ENCODE measurements at places on chromosomes 4 and X. TPM values are rescaled to one million over a fixed set of nuclear protein-coding genes. Genes with fewer than 3 reads are reported as not detected.

NDST3 gene
- not detected for total RNA-seq

EFHC2 gene
- total RNA-seq = 4.3 TPM

GAB3 gene
- 0.17 TPM for total RNA-seq

GAGE1 gene
- not detected for total RNA-seq

DNA sequence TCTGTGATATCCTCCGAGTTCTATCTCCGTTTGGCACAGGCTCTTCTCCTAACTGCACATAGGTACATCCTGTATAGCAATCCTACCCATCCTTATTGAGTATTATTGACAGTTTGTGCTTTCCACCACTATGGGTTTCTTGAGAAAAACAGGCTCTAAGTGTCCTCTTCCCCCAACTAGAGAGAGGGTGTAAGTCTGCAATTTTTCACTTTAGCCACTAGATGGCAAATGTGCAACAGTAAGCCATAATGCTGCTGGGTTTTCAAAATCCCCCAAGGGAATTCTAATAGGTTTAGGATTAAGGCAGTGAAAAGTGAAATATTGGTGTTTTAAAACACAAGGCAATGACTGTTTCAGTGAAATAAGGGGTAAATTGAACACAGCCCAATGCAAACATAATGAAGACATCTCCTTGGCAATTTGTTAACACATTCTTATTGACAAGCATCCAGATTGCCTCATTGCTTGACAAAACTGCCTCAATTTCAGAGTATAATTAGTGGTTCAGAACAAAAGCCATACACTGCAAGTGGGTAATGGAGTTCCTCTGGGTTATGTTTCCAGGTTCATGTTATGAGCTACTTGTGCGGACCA lies 239.0 kb upstream of the HTR2C start:
- DNase-seq = no peak

DNA sequence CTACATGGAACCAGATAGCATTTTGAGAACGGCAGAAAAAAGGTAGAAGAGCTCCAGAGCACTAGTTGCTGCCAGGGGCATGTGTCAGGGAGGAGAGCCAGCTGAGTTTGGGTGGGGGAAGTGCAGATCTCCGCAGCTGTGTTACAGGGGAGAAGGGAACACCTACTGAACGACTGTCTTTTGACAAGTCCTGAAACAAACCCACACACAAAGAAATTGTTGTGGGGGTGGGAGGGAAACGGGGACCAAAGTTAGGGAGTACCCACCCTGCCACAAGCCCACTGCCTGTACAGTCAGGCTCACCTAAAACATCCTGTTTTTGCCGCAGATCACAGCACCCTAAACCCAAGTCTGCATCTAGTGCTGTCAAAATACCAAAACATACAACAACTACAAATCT lies 55.5 kb downstream of the LEF1 start:
- DNase-seq = no peak

NAP1L2 gene
- not detected for total RNA-seq

TIGD2 gene
- 10.9 TPM for total RNA-seq

CT55 gene
- not detected for total RNA-seq

DNA sequence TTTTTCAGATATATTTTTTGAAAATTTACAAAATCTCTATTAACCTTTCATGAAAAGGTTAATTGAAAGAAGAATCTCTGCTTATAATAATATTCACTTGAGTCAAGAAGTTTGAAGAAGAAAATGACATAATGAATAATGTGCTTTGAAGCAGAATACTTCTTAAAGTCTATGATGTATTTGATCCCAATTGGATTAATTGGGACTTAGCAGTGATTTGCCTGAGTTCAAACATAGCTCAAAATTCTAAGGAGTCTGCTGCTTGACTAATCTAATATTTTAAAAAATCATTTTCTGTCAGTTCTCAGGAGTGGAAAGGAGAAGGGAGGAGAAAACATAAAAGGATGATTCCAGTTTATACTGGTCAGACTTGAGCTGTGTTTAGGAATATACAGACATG lies 1150.4 kb upstream of the INTU start:
- DNase-seq = no peak

GRCh38 chr4:99349338-99349737 lies 3.2 kb downstream of the ADH1C start:
- DNase-seq = no peak

ZFP42 gene
- total RNA-seq = not detected

ARMCX4 gene
- 4.8 TPM for total RNA-seq

- DNase-seq = no peak
These were observed 376 bp downstream of the ABCG2 start for GRCh38 chr4:88158038-88158488.

DNA sequence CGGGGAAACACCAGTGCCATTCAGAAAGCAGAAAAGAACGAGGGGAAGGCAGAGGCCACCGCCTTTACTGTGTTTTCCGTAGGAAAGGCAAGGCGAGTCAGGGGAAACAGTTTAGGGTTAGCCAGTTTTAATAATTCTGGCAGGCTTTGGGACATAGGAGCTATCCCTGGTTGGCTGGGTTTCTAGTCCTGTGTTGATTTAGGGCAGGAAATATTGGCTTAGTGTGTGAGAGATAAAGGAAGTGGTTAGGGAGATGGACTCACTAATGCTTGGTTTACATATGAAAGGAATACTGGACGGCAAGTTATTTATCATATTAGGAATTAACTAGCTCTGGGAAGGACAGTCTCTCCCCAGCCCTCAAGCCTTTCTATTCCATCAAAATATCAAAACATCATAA lies 53.1 kb downstream of the SYNPO2 start:
- no peak for DNase-seq

GRCh38 chr4:110680265-110680664 lies 57.4 kb upstream of the PITX2 start:
- DNase-seq = no peak

DNA sequence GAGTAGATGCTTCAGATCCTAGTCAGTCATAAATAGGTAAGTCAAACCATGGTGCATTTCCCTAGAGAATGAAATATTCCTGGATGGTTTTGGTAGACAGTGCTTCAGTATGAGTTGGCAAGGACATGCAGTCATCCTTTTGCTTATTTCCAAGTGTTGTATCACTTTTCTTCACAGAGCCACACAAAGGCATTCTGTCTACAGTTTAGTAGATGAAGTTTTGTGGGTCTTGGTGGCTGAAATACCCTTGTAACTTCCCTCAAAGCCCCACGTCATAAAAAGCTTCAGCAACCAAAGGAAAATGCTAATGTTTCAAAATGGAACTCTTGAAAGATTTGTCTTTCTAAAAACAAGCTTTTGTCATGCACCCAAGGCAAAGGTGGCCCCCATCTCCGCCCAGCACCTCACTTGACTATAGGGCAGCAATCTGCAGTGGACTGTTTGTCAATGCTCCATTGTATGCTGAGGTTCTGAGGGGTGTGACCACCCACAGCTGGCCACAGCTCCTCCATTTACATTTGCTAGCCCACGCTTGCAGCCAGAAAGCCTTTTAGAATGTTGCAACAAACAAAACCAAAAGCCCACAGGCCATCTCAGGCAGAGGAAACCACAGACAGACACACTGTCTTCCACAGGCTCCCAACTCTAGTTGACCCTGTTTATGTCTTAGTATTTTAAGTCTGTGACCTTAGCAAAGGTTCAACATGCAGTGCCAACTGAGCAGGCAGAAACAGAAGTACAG lies 87.1 kb upstream of the FAM9C start:
- DNase-seq = no peak

DNA sequence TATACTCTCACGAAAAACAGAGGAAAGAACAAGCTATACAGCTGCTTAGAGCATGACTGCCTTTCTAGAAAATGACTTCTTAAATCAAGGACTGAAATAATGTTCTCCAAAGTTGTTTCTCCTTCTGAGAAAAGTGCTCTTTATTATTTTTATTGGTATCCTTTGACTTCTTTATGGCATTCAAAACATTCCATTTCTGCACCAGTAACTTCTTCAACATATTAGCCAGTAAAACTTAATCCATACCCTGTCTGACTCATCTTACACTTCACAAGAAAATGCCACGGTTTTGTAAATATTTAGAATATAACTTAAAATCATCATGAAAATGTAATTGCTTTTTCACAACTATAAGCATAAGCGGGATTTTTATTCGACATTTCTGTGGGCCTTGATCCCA lies 180.4 kb downstream of the NR3C2 start:
- DNase-seq = no peak

PCDH18 gene
- total RNA-seq = 0.40 TPM

REELD1 gene
- total RNA-seq = not detected

CT83 gene
- total RNA-seq = not detected

GRCh38 chr4:61666244-61666643 lies 466.1 kb downstream of the ADGRL3 start:
- no peak for DNase-seq

ADH1B gene
- not detected for total RNA-seq

CENPVL1 gene
- not detected for total RNA-seq
